ENCODE measurements at places on chromosomes 6 and 20.

- no peak for DNase-seq
Observed at GRCh38 chr6:110512991-110513390, 36.6 kb upstream of the SLC22A16 start.

DNA sequence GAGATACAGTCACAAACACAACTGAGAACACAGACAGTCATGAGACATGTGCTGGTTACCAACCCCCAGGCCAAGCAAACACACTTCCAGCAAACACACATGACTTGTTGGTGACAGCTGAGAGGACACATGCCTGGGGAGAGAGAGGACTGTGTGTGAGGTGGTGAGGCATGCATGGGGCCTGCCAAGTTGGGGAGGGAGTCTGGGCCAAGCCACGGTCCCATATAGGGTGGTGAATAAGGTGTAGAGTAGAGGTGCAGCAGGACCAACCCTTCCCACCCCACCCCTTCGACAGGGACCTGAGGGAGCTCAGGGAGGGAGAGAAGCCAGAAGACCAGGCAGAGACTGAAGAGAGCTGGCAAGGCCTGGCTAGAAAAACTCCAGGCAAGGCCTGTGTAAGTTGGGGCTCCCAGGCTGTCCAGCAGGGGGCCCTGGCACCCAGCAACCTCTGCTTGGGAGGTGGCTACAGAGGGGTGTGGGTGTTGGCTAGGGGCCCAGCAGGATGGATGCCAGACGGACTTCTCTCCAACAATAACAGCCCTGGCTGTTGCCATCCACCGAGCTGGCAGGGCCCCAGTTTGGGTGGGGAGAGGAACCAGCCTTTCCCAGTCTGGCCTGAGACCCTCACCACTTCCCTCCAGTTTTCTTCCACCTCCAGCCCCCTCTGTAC lies 2.0 kb upstream of the SLC29A1 start:
- DNase-seq = peak; percentile 64

DNA sequence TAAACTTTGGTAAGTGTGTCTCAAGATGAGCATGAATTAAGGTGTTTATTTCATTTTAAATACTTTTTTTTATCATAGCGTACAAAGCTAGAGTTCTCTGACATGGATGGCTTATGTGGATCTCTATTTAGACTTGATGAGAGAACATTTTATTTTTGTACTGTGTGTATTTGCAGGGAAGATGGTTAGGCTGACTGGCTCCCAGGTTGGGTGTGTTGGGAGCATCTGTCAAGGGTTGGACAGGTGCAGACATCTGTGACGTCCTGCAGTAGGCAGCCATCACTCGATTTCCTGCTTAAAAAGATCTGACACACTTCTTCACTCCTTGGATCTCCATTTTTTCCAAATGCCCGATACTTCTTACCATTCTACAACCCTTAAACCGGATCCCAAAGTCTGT lies 221.9 kb upstream of the QKI start:
- no peak for DNase-seq

GRCh38 chr20:47361057-47361915 lies 4.8 kb upstream of the ZMYND8 start:
- no peak for DNase-seq

DNA sequence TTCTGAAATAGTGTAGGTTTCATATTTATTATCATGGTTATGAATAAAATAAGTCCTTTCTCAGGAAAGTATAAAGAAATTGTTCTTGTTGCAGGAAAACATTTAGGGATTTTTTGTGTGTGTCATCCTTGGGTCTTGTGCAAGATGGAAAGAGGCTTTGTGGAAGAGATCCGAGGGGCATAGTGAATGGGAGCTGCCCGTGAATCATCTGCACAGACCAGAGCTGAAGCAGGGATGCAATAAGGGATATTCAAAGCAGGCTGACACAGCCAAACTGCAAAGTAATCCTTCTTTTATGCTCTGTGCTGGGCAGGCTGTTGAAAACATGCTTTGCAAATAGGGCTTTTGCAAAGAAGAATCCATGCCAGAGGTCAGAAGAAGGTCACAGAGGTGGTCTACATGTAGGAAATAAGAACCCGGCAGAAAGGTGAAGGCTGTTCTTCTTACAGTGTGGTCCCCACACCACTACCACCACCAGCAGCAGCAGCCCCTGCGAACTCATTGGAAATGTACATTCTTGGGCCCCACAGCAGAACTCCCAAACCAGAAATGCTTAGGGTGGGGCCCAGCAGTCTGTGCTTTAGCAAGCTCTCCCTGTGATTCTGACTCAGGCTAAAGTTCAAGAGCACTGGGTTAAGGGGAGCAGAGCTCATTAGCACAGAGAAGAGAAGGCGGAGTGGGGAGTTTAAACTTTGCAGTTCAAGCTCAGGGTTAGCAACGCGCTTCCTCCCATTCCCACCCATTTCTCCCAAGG lies 237.6 kb downstream of the QKI start:
- DNase-seq = no peak

GRCh38 chr20:6700563-6701329 lies 66.7 kb upstream of the BMP2 start:
- no peak for DNase-seq

DNA sequence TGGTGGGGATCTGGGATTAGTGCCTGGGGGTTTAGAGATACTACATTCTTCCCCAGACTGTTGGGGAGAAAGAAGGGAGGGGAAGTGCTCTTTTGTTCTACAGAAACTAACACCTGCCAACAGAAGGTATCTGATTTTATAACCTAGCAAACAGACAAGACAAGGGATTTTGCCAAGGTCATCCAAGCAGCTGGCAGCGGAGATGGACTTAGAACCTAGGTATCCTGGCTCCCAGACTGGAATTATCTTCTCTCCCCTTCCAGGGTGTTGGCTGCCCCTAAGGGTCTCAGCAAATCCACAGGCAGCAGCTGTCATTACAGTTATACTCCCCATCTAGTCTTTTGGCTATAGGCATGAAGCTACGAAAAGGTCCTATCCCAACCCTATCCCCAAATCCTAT lies 8.4 kb downstream of the SDC4 start:
- DNase-seq = no peak

GRCh38 chr6:33815854-33816253 lies 12.1 kb upstream of the MLN start:
- no peak for DNase-seq

- DNase-seq = no peak
Observed at GRCh38 chr20:36331209-36331608, 25.1 kb downstream of the DLGAP4 start.

GRCh38 chr6:113388996-113389395 lies 468.1 kb upstream of the MARCKS start:
- DNase-seq = no peak

- DNase-seq = no peak
Observed at GRCh38 chr6:11586117-11586516, 48.6 kb downstream of the TMEM170B start.

DNA sequence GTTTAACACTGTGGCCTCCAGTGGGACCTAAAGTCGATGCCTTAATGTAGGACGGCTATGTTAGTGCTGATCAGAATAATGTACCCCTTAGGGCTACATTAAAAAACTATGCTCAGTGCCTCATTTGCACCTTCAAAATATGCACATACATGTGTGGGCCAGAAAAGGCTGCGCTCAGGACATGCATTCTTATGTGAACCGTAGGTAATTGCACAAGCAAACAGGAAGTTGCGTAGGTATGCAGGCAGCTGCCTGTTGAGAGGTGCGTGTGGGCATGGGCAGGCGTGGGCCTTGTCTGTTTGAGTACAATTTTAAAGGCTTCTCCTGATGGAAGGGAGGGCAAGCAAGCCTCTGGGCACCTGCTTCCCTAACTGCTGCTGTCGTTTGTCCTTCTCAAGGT lies 116.2 kb upstream of the JAG1 start:
- no peak for DNase-seq

- DNase-seq = no peak
Observed at GRCh38 chr20:31835554-31835953, 9.8 kb downstream of the FOXS1 start.

- DNase-seq = no peak
Observed at GRCh38 chr6:66538551-66539135, 831.6 kb upstream of the EYS start.

DNA sequence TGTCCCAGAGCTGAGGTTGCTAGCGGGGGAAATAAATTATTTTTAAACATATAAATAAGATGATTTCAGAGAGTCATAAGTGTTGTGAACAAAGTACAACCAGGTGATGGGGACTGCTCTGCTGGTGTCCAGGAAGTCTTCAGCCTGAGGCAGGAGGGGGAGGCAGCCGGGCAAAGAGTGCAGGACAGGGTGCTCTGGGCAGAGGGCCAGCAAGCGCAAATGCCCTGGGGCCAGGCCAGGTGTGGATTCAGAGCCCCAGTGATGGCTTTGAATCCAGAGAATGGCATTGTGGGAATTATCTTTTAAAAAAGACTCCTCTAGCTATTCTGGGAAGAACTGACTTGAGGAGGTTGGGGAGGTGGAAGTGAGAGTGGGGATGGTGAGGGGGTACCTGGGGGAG lies 1.6 kb downstream of the CLPSL1 start:
- no peak for DNase-seq

DNA sequence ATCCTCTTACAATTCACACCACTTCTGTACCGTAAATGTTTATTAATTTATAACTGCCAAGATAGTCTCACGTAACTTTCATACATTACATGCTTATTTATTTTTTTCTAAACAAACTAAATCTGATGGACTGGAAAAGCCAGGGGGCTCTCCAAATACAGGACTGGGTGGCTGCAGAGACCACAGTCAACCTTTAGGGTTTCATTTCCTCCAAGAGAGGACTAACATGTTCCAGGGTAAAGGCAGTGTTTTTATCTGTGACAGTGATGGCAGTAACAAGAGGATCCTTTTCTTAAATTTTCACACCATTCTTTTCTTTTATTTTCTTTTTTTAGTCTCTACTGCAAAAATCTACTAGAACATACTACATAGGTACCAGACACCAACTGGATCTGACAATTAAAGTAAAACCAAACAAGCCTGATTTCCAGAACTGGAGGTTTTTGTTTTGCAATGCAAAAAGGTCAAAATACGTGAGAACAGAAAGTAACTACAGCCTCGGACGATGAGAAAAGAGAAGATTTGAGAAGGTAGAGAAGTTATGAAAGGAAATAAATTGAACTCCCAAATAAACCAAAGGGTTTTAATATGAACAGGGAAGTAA lies 1.2 kb downstream of the LMBRD1 start:
- no peak for DNase-seq

DNA sequence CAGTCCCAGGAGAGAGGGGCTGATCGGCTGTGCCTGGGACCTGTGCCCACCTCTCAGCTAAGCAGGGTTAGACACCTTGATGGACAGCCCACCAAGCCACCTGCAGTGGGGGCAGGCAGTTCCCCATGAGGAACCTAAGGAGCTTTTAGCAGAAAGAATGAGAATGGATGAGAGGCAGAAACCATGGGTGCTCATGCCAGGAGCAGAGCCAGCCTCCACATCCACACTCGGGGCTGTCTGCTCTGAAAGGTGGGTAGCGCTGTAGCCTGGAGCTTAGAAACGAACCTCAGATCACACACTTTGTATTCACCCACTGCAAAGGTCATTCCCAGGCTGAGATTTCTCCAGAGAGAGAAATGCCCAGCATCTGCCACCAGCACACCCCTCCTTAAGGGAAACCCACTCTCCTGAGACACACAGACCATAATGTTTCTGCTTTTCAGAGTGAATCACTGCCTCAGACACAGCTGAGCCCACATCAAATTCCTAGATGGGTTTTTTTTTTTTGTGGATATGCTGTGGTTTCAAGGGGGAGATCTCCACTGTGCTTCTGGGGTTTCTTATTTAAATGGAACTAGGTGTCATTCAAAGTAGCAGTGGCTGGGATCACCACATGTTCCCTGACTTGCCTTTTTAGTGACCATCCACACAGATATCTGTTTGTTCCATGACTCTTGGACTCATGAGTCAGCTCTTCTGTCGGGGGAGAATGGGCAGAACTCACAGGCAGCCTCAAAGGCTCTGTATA lies 218.9 kb downstream of the EYA2 start:
- DNase-seq = no peak

GRCh38 chr6:80610846-80611245 lies 504.4 kb downstream of the BCKDHB start:
- DNase-seq = no peak

- peak; percentile 55 for DNase-seq
Observed at GRCh38 chr6:142112451-142113061, 20.2 kb upstream of the GJE1 start.

GRCh38 chr6:107114213-107114925 lies 946 bp downstream of the BEND3 start:
- peak; percentile 82 for DNase-seq

DNA sequence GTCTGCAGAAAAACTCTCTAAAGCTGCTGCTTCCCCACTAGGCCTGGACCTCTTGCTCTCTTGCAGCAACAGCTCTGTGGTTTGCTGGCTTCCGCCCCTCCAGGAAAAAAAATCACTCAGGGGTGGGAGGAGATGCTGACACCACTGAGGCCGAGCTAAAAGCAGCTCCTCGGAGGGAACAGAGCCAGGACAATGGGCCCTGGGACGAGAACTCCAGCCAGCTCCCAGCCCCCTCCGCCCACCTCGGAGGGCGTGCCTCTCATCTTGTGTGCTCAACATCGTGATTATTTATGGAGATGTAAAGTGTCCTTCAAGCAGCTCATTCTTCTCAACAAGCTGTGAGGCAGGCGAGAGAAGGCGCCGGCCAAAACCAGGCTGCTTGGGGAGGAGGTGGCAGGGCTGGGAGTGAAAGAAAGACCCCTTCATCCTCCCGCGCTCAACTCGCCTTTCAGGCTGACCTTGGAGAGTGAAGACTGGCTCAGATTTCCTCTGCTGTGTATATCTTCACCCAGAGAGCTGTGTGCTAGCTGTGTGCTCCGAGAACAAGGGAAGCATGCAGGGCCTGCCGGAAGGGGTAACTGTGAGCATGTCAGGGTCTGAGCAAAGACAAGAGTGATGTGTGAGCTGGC lies 53.5 kb upstream of the LRFN2 start:
- DNase-seq = no peak

DNA sequence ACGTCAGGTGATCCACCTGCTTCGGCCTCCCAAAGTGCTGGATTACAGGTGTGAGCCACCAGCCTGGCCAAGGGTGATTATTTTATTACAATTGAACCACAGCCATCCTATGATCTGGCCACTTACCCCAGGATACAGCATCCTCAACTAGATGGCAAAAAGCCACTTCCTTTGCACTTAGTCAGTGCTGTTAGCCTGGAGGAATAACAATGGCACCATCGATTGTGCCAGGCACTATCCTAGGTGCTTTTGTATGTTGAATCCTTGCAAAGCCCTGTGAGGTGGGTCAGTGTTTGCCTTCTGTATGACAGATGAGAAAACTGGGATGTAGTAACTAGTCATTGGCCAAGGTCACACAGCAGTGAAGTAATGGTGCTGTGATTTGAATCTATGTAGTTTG lies 11.2 kb upstream of the TTPAL start:
- no peak for DNase-seq

GRCh38 chr6:82862543-82862942 lies 203.1 kb downstream of the UBE3D start:
- no peak for DNase-seq

GRCh38 chr6:100761841-100762240 lies 119.3 kb downstream of the ASCC3 start:
- no peak for DNase-seq

DNA sequence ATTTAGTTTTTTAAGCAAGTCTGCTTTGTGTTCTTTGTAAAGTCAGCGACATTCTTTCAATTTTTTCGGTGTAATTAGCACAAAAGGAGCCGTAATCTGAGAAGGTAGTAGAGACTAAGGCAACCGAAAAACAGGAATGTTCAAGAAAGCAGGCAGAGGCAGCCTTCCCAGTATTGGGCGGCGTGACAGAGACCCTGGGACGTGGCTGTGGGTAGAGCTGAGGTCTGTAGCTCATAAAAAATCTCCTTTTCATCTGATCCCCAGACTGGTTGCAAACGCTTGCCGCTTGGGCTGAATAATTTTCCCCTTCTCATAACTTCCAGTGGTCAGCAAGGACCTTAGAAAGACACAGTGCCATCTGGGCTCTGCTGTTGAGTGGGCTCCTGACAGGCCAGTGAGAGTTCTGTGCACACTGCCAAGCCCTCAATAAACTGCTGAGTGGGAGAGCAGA lies 30.8 kb downstream of the GNAS start:
- no peak for DNase-seq

All from memory B cell (primary cell).